ENCODE measurements at places on chromosomes 4 and X.

DNA sequence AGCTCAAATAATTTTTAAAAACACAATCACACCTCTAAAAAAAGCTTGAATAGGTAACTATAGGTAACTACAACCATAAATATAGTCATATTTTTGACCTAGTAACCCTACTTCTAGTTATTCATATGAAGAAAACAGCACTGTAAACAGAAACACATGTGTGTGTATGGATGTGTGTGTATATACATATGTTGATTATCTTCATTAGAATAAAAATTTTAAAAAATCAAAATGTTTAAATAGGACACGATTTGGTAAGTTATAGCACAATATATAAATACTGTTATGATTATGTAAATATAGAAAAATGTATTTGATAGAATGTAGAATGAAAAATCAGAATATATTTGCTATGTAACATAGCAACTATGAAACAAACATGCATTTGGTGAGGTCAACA is 258.1 kb upstream of the GK2 start:
- DNase-seq, result no peak

- no peak for DNase-seq
These were observed 1.4 kb upstream of the AADAT start for GRCh38 chr4:170091069-170091696.

- DNase-seq, result no peak
These were observed 20.6 kb downstream of the GSX2 start for GRCh38 chr4:54120518-54120917.

DNA sequence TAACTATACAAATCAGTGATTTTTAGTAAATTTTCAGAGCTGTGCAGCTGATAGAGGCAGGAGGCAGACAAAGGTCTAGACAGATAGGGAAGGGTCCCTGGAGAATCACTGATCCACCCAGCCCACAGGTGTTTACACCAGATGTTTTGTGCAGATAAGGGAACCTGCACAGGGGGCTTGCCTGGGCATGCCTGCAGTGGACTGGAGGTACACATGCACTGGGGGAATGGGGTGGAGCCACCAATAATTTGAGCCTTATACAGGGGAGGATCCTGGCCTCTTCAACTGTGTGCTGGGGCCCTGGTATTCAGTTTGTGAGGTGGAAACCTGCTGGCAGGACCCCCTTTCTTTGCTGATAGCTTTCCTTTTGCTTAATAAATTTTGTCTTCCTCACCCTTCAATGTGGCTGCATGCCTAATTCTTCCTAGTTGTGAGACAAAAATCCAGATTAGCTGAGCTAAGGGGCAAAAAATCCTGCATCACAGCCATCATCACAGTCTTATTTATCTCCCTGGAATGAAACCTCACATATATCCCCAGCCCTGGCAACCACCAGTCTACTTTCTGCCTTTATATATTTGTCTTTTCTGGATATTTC is 102.8 kb downstream of the KDM6A start:
- DNase-seq, result no peak

DNA sequence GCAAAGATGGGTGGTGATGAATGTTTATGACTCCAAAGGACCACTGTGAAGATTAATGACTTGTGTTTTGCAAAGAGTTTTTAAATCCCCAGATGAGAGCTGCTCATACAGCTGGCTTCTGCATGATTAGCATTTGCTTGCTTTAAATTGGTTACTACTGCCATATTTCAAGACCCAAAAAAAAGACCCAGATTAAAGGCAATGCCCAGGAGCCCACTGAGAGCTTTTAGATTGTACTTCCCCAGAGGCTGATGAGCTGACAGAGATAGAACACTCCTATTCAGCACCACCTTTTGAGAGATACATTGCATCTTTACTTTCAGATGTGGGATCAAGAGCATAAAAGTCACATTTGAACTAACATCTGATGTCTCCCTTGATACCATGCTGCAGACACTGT is 142.0 kb downstream of the HNRNPD start:
- DNase-seq, result no peak

- no peak for DNase-seq
These were observed 130.6 kb upstream of the FAT1 start for GRCh38 chr4:186854256-186854655.

DNA sequence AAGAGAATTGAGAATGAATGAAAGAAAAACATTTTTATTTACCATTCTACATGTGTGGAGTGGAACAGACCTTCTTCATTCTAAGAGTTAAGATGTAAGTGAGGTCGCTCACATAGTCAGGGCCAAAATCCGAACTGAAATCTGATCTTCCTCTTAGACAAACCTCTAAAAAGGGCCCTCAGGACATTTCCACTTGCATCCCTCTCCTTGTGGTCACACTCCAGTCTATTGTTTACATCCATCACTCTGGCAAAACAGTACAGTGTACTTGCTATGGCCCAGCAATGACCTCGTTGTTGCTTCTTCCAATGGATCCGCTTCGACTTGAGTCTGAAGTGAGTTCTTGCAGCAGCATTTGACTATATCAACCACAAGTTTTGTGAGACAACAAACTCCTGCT is 54.2 kb downstream of the MOSPD2 start:
- DNase-seq, result no peak

DNA sequence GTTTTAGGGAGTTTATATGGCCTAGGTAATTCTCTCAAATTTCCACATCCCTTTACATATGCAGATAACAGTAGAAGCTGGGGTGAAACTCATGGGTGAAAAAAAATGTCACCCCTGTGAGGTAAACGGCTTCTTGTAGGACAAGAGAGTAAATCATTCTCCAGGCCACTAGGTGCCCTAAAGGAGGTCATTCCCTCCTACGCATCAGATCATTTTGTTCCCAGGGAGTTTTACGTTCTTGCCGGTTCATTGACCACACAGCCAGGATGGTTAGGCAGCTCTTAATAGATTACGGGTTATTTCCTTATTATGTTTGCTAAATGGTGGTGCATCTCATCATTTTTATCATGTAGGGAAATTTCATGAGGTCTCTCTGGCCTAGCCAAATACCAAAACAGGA is 225.8 kb upstream of the NOCT start:
- no peak for DNase-seq

- no peak for DNase-seq
These were observed 492 bp upstream of the HDAC8 start for GRCh38 chrX:72573158-72573511.

GRCh38 chr4:22356987-22357596 is 158.8 kb downstream of the ADGRA3 start:
- DNase-seq, result no peak

DNA sequence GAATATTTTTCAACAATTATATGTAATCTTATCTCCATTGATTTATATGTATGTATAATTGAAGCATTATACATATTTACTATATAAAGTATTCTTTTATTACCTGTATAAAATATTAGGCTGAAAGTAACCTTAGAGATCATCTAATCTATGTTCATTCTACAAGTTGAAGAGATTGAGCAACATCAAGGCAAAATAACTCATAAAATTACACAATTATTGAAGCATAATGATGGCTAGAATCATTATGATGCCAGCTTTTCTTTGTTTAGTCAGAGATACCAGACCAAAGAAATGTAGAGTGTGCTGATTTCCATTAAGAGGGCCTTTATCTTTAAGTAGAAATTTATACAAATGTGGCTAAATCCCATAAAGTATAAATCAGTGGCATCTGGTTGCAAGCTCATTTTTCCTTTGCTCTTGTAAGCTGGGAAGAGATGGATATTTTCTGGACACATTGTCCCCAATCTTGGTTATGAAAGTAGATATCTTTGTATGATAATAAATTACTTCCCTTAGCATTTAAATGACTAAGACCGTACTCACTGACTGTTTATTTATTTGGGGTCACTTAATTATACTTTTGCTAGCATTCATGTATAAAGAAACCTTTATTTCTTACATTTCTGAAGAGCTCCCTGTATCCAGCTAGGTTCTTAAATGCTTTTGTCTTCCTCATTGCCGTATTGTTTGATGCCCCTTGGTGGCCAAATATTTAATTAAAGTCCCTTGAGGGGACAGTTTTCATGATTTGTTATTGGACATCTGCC is 339.8 kb downstream of the PCDH7 start:
- DNase-seq, result no peak

- DNase-seq, result peak; percentile 16
These were observed 126.7 kb upstream of the MBNL3 start for GRCh38 chrX:132615391-132616131.

DNA sequence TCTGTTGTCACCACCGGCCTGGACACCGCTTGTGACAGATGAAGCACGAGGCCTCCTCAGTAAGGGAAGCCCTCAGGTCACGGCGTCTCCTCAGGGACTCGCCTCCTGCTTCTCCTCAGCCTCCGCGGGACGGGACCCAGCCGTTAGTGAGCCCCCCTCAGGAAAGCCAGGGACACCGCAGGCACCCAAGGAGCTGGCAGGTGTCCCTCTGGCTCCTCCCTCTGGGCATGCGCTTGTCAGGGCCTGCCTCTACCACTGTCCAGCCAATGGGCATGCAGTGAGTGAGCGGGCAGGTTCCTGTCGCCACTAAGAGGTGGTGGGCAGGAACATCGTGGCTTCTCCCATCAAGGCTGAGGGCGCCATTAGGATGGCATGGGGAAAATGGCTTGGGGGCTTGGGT is 23.5 kb upstream of the CT55 start:
- no peak for DNase-seq

DNA sequence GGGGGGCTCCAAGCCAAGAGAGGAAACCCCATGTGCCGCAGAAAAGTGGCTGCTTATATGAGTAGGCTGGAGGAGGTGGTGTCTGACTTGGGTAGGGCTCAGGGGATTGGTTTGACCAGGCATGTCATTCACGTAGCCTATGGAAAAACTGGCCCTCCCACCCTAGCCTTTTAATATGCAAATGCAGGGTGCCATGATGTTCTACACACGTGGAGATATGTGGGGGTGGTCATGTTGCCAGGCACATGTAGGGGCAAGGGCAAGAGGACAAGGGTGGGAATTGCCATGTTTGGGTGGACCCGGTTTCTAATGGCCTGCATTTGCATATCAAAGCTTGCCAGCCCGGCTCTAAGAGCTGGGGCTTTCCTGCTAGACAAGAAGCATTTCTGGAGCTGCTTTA is 86.9 kb upstream of the SHISA3 start:
- no peak for DNase-seq

GRCh38 chrX:136931661-136932060 is 51.1 kb upstream of the RBMX start:
- DNase-seq, result no peak
